Naive B cell (primary cell): ENCODE measurements at places on chromosomes 2 and 18. TPM values are rescaled to one million over a fixed set of nuclear protein-coding genes. Genes with fewer than 3 reads are reported as not detected.

Gene RGPD3
- not detected for polyA plus RNA-seq

Gene RSAD2
- polyA plus RNA-seq: 2.4 TPM

Gene CABYR
- polyA plus RNA-seq: 18.1 TPM

Gene GALNT3
- 7.0 TPM for polyA plus RNA-seq

Gene TLX2
- not detected for polyA plus RNA-seq

Gene TEX44
- polyA plus RNA-seq: not detected

Gene PDE6D
- polyA plus RNA-seq: 68.6 TPM

Gene VWA3B
- not detected for polyA plus RNA-seq

Gene RESP18
- not detected for polyA plus RNA-seq

Gene RIT2
- not detected for polyA plus RNA-seq

Gene ESPNL
- not detected for polyA plus RNA-seq

Gene DUSP19
- polyA plus RNA-seq: 0.13 TPM
